Hippocampal formation (tissue), 2 donors: ENCODE measurements at places on chromosomes 5 and 9.

DNA sequence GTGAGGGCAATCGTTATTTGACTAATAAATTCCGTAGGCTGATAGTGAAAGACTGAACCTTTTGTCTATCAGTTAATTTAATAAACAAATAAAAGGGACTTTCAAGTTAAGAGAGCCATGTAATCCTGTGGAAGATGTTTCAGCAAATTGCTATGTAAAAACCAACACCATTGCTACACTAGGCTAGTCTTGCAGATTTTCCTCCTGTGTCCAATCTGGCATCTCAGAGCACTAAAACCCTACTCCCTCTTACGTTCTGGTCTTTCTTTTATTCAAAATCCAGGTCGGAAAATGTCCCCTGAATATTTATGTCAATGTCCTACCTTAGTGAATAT is 478.8 kb upstream of the TNC start:
- DNase-seq, result no peak

DNA sequence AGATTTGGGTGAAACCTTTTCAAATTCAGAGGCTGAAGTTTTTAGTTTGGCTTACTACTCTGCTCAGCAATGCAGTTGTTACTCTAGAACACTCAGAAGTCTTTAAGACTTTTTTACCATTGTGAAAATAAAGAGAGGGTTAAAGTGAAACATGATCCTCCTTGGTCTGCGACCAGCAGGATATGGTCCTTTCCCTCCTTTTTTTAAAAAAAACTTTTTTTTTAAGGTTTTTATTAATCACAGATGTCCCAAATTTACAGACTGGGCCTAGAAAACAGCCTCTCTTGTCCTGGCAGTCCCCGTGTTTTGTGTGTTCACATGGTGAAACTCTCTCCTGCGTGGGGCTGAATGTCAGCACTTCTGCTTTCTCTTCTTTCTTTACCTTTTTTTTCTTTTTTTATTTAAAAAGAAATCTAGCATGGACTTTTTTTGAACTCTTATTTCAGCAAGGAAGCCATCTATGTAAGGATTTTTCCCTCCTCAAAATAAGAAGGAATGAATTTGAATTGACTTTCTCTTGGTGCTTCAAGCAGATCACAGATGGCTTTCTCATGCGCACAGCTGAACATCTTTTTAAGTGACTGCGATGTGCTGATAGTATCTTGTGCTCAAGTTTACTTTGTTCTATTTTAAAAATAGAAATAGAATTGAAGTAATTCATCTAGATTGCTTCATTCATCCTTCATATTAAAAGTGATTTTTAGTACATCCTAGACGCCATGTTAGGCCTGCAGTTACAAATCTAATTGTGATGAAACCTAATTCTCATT is 128.7 kb upstream of the OTULINL start:
- DNase-seq, result no peak

GRCh38 chr5:132688536-132689339 is 14.9 kb downstream of the IL4 start:
- DNase-seq, result no peak

DNA sequence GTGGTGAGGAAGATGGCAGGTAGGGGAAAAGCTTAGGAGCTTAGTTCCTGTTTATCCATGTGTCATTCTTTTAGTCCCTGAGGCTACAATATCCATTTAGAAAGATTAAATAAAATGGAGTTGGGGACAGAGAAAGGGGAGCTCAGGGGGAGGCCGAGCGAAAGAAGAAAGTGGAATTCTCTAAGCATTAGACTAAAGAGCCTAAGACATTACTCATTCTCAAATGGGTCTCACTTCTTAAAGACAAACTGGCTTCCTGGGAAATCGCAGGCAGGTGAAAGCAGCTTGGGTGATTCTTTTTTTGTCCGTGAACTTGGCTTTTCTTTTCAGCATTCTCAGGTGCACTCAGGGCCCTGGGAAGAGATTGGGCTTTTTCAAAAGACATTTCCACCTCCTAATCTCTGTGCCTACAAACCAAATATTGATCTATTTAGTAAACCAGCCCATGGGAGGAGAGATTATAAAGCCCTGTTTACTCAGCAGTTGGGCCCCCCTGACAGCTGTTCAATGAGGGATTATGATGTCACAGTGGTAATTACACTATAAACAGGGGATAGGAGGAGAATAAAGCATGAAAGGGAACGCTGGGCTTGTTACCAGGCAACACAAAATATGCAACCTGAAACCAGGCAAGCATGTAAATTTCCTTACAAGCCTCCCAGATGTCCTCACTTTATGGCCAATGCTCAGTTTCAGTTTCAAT is 584.0 kb downstream of the ACTL7B start:
- DNase-seq, result no peak

GRCh38 chr5:109407913-109408312 is 1.9 kb downstream of the PJA2 start:
- DNase-seq, result no peak

DNA sequence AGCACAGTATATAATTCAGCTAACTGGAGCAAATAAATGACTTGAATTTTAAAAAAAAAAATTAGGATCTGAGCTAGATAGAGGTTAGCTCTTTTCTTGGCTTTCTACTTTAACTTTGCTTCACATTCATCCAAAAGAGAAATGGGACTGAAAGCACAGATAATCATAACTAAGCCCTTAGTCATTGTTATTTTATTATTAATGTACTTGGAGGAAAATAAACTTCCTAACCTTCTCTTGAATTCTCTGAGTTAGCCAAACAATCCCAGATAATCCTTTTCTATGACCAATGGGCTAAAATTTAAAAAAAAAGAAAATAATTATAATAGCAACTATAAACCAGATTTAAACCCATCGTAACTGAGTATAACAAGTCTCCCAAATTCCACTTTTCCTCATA is 57.6 kb upstream of the RASA1 start:
- no peak for DNase-seq

DNA sequence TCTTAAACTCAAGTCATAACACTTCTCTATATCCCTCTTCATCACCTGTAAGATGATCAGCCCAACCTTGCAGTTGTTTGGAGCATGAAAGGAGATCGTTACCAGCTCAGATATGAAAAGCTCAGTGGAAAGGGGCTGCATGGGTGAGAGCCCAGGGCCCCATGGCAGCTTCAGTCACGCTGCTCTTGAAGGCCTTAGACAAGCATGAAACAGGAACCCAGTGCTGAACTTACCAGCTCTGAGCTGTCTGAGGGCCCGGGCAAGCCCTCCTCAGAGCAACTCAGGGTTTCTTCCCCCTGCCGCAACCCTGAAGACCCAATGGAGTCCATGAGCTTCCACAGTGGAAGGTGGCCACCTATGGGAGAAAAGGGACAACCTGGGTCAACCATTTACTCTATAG is 3.3 kb downstream of the HK3 start:
- no peak for DNase-seq

- no peak for DNase-seq
Observed at GRCh38 chr5:180423598-180423997, 70.5 kb upstream of the GFPT2 start.

GRCh38 chr9:128149001-128149701 is at the start of gene LCN2:
TSS of gene LCN2 (plus strand) at chr9:128149453. CDS start at chr9:128149526, 73 bp downstream.
- no peak for DNase-seq

DNA sequence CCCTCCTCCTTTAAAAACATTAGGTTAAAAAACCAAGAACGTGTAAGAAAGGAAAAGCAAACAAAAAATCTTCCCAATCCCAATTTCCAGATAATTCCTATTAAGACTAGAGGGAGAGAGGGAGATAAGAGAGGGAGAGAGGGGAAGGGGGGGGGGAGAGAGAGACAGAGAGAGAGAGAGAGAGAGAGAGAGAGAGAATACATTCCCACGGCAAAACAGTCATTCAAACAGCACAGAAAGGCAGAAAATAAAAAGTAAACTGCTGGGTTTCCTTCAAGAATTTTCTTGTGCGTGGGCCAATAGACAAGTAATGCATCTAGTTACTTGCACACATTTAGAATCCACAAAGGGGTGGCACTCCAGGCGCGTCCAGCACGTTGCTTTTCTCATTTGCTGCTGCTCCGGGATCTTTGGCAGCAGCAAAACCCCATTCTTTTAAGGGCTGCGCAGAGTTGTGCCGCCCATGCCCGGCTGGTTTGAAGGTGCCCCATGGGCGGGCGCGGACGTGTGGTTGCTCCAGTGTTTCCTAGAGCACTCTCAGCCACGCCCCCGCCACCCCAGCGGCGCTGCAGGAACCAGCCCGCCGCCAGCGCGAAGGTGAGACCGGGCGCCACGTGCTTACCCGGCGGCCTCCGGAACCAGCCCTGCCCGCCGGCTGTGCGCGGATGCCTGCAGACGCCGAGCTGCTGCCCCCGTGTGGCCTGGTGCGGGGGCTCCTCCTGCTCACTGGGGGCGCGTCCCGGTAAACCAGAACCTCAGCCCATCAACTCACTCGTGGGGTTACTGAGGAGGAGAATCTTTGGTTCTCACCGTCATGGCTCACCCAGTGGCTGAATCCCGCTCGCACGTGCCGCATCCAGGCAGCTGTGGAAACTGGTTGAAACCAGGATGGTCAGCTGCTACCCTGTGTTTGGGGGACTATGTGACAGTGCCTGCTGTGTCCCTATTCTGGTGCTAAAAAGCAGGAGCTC is 44.6 kb downstream of the STC2 start:
- DNase-seq, result peak; percentile 39

- no peak for DNase-seq
Observed at GRCh38 chr5:2752821-2753439, 1.5 kb upstream of the IRX2 start.

DNA sequence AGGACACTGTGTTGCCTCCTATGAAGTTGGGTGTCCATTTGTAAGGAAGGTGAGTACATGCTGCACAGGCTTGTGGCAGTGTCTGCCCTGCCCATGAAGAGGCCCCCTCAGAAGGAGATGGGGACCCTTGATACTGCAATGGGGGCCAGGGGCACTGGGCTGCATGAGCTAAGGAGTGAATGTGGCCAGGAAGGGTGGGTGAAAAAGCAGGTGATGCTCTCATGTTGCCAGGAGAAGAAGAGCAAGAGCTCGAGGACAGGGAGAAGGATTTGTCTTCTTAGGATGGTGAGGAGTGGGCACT is 76.1 kb downstream of the NSUN2 start:
- no peak for DNase-seq

DNA sequence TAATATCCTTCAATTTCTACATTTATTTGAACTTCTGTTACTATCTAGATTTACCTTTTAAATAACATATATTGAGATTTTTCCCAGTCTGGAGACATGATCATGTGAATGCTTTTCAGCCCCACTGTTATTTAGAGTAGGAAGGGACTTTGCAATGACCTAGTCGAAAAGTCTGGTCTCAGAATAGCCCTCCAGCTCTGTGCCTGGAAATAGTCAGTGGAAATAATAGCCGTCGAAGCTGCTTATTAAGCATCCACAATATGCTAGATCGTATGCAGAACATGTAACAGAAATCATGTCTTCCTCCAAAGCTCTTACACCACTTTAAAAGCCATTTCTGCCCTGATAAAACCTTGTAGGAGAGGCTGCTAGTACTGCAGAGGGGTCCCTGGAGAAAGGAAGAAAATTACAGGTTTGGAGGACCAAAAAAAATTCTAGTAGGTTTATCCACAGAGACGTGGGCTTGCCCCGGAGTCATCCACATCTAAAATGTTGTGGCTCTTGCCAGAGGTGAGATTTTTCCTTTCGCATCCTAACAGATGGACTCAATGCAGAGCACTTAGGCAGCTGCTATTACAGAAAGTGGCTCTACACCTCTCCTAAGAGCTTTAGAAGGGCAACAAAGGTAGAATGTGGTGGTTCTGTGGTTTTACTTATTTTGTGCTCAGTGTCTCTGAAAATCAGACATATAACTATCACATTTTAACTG is 2.5 kb upstream of the FGF1 start:
- no peak for DNase-seq

- peak; percentile 31 for DNase-seq
Observed at GRCh38 chr9:129570450-129571297, 50.2 kb downstream of the C9orf50 start.

DNA sequence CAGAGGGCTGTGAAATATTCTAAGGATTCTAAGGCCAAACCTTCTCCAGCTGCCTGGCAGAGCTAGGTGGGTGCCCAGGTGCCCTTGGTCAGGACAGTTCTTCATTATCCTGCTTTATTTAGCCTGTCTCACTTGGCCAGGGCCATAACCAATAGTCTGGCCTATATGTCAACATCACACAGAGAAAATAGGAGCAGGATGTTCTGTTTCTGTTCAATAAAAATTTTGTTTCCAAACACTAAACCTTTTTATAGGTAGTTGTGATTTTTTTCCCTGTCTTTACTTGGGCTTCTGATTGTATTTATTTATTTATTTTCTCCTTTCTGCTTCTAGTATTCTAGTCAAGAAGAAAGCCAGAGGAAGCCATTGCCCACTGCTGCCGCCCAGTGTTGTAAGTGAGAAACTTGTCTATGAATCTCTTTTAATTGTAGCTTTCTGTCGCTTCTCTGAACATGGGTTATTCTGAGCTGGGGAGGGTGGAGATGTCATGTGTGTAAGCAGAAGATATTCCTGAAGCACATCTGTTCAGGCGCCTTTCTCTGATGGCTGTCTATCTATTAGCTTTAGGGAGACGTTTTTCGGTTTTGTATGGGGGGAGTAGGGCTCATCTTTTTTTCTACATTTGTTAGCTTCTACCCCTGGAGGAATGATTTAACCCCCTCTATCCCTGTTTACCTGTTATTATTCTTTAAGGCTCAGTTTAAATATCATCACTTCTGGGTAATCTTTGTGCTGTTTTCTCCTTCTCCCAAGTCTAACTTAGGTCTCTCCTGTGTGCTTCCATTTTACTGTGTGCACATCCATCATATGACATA is 97.1 kb downstream of the UNC13B start:
- DNase-seq, result peak; percentile 62

DNA sequence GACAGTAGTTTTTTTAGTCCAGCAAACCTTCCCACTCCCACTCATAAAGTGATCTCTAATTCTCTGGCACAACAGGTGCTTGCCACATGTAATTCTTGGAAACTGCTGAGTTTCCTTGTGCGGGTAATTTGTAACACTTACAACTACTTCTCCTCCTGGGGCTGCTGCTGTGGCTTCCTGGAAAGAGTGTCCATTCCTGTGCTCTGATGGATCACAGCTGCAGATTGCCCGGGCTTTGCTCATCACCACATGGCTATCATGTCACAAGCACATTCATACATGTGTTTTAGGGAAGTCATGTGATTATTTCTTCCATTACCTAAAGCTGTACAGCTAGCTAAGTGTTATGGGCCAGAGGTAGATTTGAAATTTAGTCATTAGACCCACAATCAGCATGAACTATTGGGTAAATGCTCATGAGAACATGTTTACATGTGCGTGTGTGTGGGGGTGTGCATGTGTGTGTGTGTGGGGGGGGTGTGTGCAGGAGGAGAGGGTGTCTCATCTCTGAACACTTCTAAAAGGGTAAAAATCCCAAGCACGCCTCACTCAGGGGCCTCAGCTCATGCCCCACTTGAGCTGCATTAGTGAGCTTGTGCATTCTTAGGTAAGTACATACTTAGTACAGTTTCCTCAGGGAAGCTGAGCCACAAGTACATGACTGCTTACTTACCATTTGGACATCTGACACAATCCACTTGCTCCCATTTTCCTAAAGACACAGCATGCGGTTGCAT is 118.1 kb upstream of the CCDC112 start:
- no peak for DNase-seq

GRCh38 chr5:9785751-9786150 is 155.6 kb upstream of the TAS2R1 start:
- DNase-seq, result no peak

DNA sequence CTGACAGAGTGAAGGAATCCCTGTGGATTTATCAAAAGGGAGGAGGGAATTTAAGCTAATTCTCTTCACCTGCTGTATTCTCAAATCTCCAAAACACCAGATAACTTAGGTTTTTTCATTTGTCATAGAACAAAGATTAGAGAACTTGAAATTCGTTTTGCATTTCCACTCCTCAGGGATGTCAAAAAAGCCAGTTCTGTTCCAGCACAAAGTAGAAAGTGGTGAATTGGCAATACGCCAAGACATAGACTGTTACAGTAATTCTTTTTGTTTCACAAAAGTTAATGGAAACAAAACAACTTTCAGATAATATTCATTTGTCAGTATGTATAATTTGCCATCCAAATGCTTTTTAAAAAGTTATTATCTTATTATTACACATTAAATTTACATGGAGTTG is 15.0 kb downstream of the S1PR3 start:
- no peak for DNase-seq
